Type B pancreatic cell (in vitro differentiated cells): ENCODE measurements at places on chromosomes 3 and 15.

DNA sequence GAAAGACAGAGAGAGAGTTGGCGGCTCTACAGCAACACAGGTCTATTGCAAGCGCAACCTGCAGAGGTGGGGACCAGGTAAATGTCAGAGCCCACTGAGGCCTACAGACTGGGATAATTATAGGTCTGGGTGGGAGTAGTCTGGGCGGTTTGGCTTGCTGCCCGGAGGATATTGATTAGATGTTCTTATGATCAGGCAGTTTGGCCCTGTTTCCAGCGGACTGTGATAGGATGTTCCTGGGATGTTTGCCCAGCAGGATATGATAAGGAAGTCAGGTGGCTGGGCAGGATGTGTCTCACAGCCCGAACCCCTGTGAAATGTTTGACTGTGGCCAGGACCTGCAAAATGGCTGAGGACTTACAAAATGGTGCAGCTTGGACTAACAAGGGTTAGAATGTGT is 364.9 kb downstream of the NAALADL2 start:
- no peak for DNase-seq

GRCh38 chr3:41900265-41900664 is 61.6 kb downstream of the ULK4 start:
- DNase-seq, result no peak

DNA sequence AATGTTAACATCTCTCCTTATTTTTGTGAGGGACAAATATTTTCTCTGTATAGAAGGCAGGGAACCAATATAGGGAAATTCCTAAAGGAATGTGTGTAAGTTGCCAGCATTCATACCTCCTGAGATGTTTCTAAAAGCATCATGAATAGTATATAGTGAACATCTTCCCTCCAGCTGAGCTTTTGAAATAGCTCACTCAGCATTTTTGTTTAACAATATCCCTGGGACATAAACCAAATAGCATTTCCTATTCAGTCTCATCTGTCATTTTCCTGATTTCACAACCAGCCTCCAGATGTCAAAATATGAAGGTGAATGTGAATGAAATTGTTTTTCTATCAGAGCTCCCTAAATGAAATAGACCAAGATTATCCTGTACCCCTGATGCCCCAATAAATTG is 137.2 kb downstream of the PPM1L start:
- no peak for DNase-seq

DNA sequence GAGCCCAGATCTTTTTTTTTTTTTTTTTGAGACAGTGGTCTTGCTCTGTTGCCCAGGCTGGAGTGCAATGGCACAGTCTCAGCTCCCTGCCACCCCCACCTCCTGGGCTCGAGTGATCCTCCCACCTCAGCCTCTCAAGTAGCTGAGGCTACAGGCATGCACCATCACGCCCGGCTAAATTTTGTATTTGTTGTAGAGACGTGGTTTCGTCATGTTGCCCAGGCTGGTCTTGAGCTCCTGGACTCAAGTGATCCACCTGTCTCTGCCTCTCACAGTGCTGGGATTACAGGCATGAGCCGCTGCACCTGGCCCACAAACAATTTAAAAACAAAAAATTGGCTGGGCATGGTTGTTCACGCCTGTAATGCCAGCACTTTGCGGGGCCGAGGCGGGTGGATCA is 22.6 kb upstream of the SLC6A6 start:
- DNase-seq, result no peak

DNA sequence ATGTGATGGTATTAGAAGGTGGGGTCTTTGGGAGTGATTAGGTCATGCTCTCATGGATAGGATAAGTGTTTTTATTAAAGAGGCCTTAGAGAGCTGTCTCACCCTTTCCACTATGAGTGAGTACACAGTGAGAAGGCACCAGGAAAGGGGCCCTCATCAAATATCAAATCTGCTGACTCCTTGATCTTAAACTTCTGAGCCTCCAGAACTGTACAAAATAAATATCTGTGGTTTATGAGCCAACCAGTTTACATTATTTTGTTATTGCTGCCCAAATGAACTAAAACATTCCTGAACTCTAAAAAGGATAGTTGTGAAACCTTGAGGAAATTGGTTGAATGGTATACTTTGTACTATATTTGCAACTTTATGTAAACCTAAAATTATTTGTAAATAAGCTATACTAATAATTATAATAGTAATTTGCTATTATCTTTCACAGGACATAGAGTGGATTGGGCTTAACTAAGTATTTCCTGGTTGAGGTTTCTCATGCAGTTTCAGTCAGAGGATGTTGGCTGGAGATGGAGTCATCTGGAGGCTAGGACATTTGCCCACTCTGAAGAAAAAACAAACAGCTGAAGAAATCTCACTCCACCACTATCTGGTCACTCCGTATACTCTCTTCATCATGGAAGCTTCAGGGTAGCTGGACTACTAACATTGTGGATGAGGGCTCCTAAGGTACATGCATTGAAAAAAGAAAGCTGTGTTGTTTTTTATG is 1068.6 kb upstream of the CADM2 start:
- no peak for DNase-seq

DNA sequence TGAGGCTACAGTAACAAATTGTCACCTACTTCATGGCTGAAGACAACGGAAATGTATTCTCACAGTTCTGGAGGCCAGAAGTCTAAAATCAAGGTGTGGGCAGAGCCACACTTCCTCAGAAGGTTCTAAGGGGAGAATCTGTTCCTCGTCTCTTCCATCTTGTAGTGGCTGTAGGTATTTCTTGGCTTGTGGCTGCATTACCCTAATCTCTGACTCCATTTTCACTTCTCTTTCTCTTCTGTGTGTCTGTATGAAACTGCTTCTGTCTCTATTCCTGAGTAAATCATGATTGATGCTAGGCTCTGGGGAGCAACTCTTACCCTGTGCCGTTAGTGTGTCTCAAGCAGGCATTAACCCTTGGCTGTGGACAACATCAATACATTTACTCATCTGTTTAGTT is 164.7 kb downstream of the SQOR start:
- DNase-seq, result no peak

GRCh38 chr15:100802421-100803170 is 77.0 kb upstream of the ALDH1A3 start:
- no peak for DNase-seq

- no peak for DNase-seq
Observed at GRCh38 chr3:11718637-11719405, 75.1 kb upstream of the VGLL4 start.

GRCh38 chr15:28049581-28049980 is 49.5 kb downstream of the OCA2 start:
- no peak for DNase-seq

- no peak for DNase-seq
Observed at GRCh38 chr15:74240897-74241614, 4.9 kb downstream of the CCDC33 start.

GRCh38 chr3:122263974-122264588 is 61.0 kb upstream of the CSTA start:
- DNase-seq, result no peak

DNA sequence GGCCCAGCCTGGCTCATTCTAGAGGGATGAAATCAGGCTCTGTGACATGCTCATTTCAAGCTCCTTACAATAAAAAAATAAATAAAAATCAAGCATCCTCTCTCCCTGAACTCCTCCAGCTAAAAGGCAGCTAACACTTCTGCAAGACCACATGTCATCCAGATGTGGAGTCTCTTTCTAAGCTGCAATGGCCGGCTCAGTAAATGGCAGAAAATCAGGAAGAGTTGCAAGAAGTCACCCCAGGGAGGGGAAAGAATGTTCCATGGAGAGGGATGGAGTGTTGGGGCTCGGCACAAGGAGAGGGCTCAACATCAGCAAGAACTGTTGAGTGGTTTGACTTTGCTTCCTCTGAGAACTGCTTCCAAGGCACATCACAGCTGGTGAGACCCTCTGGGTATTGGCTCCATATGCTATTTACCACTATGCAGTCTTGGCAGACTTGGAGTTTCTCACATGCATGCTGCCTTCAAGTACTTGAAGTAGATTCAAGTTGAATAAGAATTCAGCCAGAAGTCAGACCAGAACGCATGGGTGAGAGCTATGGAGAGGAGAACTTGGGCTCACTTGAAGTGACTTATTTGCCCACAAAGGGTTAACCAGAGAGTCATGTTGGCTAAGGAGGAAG is 689.0 kb downstream of the NTRK3 start:
- no peak for DNase-seq

DNA sequence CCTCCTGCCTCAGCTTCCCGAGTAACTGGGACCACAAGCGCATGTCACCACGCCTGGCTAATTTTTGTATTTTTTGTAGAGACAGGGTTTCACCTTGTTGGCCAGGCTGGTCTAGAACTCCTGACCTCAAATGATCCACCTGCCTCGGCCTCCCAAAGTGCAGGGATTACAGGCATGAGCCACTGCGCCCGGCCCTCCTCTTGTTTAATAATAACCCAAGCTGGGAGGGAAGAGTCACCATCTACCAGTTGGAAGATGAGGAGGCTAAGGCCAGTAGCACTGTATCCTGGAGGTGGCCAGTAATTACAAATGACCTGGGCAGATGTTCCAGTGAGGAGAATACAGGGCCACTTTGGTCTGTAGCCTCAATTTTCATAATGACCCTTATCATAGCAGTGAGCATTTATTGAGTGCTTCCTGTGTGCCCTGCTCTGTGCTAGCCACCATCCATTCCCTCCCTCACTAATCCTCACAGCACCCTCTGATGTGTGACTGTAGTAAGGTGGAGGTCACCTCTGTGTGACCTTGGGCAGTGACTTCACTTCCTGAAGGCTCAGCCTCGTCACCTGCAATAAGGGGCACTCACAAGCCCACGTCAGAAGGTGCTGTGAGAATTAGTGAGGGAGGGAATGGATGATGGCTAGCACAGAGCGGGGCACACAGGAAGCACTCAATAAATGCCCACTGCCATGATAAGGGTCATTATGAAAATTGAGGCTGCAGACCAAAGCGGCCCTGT is 64.2 kb downstream of the ABTB1 start:
- no peak for DNase-seq

DNA sequence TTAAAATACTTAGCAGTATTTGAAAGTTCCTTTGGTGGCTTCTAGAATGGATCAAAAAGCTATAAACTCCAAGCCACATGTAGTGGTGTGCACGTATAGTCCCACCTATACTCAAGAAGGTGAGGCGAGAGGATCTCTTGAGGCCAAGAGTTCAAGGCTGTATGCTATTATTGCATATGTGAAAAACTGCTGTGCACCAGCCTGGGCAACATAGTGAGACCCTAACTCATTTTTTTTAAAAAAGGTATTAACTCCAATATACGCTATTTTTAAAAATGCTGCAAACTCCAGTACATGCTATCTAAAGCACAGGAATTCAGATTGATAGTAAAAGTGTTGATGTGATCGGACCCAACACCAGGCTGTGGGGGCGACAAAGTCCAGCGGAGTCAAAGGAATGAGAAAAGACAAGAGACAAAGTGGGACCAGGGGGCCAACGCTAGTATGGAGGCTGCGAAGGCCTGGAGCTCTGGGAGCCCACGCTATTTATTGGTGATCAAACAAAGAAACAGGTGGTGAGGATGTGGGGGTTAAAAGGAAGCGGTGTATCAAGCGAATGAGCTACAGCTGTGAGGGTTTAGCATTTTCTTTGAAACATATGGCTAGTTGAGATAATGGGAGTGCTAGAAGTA is 66.6 kb downstream of the ARIH1 start:
- DNase-seq, result no peak

DNA sequence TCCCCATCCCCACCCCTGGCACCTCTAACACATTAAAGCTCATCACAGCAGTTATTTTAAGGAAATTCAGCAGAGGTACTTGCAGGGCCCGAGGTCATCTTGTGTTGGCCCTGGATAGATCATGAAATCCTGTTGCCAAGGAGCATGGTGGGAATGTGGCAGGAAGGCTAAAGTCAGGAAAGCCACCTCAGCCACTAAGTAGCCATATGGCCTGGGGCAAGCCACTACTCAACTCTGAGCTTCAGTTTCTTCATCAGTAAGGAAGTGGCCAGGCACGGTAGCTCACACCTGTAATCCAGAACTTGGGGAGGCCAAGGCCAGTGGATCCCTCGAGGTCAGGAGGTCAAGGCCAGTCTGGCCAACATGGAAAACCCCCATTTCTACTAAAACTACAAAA is 55.9 kb downstream of the LIPC start:
- DNase-seq, result no peak

DNA sequence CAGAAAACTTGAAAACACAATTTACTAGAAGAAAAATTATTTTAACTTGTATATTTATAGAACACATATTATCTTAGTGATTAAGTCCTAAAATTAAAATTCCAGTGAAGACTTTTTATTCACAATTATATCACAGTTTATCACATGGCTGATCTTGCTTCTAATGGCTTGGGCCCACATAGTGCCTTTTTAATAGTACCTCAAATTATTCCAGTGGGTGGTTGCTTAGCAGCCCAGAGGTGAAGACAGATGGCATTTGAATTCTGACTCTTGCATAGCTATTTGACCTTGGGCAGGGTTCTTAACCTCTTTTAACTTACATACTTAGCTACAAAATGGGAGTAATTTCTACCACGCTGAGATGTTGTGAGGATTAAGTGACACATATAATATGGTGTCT is 214.7 kb upstream of the SGO1 start:
- no peak for DNase-seq

- DNase-seq, result no peak
Observed at GRCh38 chr15:40891810-40892446, 2.3 kb upstream of the VPS18 start.

DNA sequence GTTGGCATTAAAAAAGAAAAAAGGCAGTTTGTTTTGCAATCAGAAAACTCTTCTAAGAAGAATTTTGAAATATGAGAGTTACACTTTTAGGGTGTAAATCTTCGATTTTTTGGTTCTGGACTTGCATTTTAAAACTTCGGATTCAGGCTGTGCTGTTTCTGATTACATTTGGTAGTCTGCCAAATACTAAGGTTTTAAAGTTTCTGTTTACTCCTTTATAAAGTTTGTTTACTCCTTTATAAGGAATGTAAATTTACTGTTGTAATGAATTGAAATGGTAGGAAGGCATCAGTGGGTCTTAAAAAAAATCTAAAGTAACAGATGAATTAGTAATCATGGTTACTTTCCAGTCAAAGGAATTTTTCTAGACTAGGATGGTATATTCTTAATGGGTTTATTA is 14.1 kb downstream of the FXR1 start:
- DNase-seq, result no peak

- no peak for DNase-seq
Observed at GRCh38 chr3:62500556-62501288, 127.4 kb upstream of the FEZF2 start.

GRCh38 chr3:40623567-40623966 is 98.8 kb downstream of the ZNF621 start:
- DNase-seq, result no peak

DNA sequence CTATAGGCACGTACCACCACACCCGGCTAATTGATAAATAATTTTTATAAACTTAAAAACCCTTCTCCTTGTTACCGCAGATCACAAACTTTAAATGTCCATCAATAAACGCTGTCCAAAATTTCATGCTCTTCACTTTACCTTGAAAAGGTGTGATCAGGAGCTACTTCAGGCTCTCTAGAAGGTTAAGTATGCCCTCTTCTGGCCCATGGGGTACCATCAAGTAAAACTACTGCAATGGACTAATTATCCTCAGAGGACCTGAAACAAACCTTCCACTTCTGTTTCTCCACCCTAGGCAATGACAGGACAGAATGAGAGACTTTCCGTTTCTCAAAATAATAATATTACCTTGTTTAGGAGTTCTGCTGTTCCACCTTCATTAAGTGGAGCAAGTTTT is 9.2 kb downstream of the LZTFL1 start:
- DNase-seq, result no peak
